ENCODE measurements at places on chromosomes 11 and 22. TPM values are rescaled to one million over a fixed set of nuclear protein-coding genes. Genes with fewer than 3 reads are reported as not detected.

LRRC10B gene
- total RNA-seq: 0.23 TPM

RBM7 gene
- 39.7 TPM for total RNA-seq

C22orf31 gene
- total RNA-seq: not detected

PACSIN3 gene
- 32.5 TPM for total RNA-seq

GTF2H1 gene
- total RNA-seq: 70.4 TPM

CSF2RB gene
- total RNA-seq: not detected

AIFM3 gene
- 2.0 TPM for total RNA-seq

ANKK1 gene
- total RNA-seq: 0.06 TPM

FAM118B gene
- total RNA-seq: 31.6 TPM

DDTL gene
- 0.11 TPM for total RNA-seq

SLC15A3 gene
- 3.9 TPM for total RNA-seq

ZFTA gene
- total RNA-seq: 14.0 TPM

All from Daoy (cell line).